Urothelium cell line (cell line): ENCODE measurements at places on chromosomes 5 and 9.

GRCh38 chr5:39526914-39527477, 102.2 kb upstream of the DAB2 start:
- no peak for DNase-seq

DNA sequence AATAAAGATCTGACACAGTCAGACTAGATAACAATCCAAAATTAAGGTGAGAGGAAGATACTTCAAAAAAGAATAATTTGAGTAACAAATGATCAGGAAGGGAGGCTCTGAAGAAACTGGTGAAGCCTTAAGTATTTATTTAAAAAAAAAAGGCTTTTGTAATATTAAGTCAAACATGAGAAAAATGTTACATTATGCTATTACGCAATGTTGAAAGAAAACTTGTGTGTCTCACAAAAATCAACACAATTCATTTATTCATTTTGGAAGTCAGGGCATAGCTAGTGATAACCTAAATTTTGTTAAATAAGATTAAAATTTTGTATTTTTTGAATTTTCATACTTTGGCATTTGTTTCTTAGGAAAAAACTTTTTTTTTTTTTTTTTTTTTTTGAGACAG, 28.2 kb downstream of the WDR41 start:
- DNase-seq: no peak

DNA sequence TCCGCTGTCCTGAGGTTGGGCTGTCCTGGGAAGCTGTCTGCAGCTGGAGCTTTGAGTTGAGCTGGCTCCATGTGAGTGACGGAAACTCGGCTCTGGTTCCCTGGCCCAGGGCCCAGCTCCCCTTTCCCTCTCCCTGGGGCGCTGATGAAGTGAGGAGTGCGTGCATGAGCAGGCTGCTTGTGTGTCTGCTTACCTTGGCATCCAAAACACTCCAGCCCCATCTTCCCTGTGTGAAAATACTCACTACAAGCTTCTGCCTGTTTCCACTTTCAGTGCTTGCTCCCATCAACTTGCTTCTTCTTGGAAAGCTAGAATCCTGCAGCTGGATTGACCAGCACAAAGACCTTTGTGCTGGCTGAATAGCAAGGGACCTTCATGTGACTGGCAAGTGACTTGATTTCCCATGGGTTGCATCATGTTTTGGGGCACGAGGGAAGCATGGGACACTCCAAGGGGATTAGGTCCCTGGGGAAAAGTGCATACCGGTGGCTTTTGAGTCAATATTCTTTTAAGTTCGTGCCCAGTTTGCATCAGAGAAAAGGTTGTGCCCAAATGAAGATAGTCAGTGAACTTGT, 198.1 kb downstream of the GADD45G start:
- DNase-seq: no peak

DNA sequence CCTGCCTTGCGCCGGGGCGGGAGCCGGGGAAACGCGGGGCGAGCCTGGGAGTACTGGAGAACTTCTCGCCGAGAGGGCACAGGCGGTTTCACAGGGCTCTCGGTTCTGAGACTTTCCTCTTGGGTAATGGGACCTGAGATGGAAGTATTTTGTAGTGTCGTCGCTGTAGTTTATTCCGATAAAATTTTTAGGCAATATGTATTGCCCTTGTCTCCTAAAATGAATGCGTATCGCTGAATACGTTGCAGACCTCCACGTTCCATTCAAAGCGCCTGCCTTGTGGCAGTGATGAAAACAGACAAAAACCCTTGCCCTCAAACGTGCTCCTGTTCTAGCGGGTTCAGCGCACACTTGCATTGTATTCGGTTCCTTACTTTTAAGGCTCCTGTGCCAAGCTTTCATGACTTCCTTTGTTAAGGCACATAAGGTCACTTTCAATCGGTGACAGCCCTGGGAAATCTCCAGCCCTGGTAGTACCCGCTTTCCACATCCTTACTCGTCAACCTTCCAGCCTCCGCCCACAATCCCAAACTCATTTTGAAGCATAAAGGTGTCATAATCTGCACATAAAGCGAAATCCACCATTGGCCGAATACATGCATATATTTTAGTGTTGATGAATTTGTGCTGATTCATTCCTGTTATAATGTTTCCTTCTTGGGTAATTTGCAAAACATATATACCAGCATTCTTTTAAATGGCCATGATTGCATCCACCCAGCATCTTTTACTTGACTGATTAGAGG, 694 bp downstream of the RMI1 start:
- DNase-seq: peak; percentile 18

GRCh38 chr9:87034841-87035240, 87.5 kb upstream of the GAS1 start:
- no peak for DNase-seq

DNA sequence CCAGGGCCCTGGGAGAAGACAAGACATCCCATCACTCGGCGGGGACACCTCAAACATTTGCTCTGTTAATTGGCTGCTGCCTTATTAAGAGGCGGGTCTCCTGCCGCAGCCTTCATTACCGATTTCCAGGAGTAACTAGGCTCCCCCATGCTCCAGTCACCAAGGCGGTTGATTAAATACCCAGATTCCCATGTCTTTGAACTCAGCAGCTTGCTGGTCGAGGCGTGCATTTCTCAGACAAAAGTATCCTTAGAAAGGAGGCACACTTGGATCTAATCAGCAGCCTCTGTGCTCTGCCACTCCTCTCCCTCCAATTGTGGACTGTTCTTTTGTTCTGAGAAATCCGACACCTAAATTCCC, 228.8 kb downstream of the FSTL4 start:
- DNase-seq: no peak

DNA sequence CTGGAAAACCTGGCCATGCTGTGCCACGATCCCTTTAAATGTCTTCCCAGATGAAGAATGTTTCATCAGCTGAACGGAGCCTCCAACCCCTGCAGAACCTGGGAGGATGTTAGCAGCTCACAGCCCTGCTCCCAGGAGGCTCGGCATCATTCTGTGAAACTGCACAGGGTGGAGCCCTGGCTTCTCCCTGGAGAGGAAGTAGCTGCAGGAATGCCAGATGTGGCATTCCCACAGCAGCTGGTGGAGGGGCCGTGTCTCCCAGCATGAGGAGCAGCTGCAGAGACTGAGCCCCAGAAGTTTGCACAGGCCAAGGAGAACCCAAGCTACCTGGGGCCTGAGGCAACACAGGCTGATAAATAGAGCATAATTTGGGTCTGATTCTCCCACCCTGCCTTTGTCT, 165.8 kb upstream of the MAP3K1 start:
- peak; percentile 52 for DNase-seq

DNA sequence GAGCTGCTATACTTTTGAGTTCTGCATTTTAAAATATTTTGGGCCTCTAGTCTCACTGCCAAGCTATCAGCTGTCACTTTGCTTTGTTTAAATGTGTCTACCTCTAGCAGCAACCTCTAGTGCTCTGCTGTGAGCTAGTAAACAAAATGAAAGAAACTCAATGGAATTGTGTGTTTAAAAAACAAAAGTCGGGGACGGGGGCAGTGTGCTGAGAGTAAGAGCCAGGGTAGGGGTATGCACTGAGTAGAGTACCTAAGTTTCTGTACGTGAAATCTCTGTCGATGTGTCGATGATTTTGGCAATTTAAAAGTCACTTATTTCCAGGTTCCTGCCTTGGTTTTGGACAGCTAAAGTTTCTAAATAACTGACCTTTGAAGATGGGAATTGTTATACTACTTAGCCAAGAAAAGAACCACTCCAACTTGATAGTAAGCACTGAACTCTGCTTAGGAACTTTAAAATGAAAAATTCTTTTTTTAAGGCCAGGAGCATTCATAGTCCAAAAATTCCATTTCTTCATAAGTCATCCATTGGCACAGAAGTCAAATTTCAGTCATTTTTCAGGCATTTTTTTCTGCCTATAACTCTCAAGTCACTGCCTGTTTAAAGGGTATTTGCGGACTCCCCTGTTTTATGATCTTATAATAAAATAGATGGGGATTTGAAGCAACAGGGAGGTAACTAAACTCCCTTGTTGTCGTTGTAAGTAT, 111.5 kb downstream of the SAXO1 start:
- DNase-seq: no peak

- DNase-seq: no peak
These were observed 10.1 kb downstream of the IRF1 start for GRCh38 chr5:132480546-132480892.

DNA sequence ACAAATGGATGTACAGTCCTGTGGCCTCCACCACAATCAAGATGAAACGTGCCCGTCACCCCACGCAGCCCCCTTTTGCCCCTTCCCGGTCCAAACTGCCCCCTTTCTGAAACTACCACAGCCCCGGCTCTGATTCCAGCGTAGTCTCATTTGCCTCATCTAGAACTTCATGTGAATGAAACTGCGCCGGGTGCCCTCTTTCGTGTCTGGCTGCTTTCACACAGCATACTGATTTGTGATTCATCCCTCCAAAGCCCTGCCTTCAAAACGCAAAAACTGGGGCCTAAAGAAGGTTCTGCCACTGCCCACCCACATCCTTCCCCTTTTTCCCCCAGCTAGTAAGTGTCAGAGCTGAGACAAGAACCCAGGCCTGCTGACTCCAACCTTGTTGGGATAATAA, 31.5 kb upstream of the NCS1 start:
- no peak for DNase-seq

DNA sequence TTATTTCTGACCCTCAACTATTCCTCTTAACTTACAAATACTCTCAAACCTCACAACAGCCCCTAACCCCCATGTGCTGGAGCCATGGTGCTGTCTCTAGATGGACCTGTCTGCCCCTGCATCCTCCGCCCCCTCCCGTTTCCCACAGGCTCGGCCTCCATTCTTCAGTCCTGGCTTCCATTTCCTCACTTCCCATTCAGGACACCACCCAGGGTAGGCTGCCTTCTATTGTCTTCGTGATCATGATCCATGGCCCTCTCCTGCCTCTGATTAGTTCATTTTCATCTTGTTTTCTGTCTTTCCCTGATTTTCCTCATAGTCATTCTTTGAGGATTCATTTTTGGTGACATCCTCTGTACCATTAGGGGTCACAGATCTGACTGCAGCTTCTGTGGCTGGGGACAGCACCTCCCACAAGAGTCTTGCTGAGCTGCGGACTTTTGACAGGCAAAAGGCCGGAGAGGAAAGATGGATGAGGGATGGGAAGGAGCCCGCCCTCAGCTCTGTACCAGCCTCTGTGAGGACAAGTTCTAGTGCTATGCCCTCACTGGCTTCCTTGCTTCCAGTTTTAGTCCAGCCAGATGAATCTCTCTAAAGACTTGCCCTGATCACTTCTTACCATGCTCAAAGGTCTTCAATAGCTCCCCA, 255.8 kb downstream of the NTRK2 start:
- no peak for DNase-seq

DNA sequence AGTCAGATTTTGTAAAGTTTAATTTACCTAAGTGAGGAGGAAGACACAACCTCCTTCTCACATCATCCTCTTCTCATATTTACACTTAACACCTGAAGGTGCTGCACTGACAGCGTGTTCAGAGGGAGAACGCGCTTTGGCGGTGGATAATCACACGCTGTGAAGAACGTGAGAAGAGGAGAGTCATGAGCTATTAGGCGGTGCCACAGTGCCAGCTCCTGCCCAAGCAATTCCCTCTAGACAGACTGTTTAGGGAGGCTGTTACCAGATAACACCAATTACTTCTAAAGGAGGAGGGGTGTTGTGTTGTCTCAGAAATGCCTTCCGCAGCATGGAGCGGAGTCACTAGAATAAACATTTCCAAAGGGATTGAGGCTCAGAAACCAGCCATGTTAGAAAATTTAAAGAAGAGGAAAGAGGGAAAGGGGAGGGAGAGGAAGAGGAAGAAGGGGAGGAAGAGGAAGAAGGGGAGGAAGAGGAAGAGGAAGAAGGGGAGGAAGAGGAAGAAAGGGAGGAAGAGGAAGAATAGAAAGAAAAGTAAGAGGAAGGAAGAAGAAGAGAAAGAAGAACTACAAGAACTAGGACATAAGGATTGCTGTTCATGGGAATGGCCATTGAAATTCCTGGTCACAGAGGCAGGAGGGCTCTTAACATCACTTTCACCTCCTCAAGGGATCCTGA, 37.3 kb upstream of the WWC1 start:
- no peak for DNase-seq

DNA sequence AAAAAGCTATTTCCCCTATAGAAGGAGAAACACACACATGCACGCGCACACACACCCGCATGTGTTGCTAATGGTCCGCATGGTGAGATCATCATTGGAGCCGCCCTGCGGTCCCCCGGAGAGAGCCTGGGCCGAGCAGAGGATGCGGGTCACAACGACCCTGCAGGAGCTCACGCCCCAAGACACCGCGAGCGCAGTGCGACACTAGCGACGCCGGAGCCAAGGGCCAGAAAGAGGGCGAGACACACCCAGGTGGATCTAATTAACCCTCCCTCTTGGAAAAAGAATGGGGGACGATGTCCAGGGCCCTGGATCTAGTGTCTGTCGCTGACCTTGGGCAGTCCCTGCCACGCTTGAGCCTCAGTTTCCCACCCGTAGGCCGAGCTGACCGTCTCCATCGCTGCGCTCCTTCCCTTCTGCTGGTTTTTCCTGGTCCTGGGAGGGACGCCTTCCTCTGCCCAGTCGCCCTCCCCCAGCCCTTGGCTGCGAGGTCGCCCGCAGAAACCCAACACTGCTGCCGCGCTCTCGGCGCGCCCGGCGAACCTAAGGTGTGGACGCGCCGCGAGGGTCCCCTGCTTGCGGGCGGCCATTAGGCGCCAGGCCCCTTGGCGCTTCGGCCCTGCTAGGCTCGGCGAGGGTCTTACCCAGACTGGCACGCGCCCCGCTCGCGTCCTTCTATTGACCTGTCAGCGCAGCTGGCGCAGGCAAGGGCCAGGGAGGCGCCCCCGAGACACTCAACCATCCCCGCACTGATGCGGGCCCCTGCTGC, 47.5 kb upstream of the RNF20 start:
- peak; percentile 41 for DNase-seq

DNA sequence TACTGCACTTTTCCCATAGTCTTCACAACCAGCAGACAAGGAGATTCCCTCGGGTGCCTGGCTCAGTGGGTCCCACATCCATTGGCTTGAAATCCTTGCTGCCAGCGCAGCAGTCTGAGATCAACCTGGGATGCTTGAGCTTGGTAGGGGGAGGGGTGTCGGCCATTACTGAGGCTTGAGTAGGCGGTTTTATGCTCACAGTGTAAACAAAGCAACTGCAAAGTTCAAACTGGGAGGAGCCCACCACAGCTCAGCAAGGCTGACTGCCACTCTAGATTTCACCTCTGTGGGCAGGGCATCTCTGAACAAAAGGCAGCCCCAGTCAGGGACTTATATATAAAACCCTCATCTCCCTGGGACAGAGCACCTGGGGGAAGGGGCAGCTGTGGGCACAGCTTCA, 512.3 kb upstream of the MPDZ start:
- no peak for DNase-seq

DNA sequence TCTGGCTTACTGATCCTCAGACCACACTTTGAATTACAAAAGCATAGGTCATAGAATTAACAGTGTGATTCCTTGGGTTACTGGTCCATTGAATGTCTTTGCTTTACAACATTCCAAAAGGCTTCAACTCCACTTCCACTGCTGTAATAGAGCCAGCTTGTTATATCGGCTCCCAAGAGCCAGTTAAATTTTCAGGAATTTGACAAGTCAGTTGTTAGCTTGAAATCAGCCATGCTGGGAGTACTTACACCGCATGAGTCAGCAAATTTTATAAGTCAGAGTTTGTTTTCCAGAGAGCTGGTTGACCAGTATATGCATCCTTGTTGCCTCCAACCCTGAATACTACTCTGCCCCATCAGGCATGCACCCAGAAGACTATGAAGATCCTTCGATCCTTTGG, 73.1 kb downstream of the FOXB2 start:
- DNase-seq: no peak

GRCh38 chr5:122311961-122312590, at the start of gene SNCAIP:
TSS of gene SNCAIP (plus strand) at chr5:122312237. CDS start at chr5:122391135, 78,898 bp downstream.
- DNase-seq: no peak
